Activated CD4-positive, CD25-positive, alpha-beta regulatory T cell treated with anti-CD3 and anti-CD28 coated beads, Interleukin-2, amount 50 U/mL, for 72 hours (primary cell): ENCODE measurements at places on chromosomes 2 and 18.
A peak's percentile ranks its signal among the peaks of the same experiment; 100 is the strongest.

DNA sequence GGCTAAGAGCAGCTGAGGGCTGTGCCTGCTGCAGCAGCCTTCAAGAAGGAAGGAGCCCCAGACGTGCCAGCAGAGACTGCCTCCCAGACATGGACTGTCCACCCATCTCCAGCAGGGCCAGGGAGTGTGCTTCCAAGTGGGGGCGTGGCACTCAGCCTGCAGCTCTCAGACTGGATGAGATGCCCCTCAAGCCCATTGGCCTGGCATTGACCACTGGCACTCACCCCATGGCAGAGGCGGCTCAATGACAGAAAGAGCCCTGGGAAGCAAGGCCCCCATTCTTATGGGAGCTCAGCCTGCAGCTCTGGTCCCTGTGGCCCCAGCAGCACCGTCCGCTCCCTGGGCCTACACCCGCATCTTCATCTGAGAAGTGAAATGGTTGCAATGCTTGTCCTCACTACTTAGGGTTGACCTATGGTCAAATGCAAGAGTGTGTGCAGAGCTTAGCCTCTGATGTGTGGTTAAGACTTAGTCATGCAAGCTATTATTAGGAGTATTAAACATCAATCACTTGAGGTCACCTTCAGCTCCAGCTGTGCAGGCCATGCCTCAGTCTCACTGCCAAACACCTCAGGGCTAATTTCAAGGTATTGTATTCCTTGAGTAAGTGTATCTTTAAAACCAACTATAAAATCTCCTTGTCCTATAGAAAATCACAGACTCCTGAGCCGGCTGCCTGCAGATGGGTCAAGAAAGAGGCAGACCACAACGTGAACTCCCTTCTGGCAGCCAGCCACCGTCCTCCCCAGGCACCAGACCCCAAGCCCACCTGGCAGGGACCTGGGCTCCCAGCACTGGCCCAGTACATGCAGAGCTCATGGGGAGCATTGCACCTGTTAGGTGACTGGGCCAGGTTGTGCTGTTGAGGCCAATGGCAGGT is 194.8 kb downstream of the NDUFA10 start:
- DNase-seq, result peak; percentile 25

GRCh38 chr2:36677996-36678605 is 18.4 kb upstream of the VIT start:
- no peak for DNase-seq

- no peak for DNase-seq
Observed at GRCh38 chr18:33584548-33585430, 6.8 kb downstream of the ASXL3 start.

DNA sequence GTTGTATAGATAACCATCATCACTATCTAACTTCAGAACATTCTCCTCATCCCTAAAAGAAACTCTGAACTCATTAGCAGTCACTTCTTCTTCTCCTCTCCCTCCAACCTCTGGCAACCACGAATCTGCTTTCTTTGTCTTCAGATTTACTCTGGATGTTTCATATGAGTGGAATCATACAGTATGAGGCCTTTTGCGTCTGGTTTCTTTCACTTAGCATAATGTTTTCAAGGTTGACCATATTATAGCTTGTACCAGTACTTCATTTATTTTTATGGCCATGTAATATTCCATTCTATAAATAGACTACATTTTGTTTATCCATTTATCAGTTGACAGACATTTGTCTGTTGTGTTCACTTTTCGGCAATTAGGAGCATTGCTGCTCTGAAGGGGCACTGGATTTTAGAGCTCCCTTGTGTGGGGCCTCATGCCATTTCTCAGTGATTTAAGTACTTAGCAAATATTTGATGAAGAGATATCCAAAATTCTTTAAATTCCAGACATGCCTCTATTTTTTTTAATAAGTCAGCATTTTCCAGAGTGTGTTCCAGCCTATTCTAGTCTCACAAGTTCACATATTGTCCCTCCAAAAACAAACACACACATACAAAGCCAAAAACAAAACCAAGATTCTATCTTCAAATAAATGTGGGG is 22.5 kb upstream of the MAP3K20 start:
- no peak for DNase-seq

DNA sequence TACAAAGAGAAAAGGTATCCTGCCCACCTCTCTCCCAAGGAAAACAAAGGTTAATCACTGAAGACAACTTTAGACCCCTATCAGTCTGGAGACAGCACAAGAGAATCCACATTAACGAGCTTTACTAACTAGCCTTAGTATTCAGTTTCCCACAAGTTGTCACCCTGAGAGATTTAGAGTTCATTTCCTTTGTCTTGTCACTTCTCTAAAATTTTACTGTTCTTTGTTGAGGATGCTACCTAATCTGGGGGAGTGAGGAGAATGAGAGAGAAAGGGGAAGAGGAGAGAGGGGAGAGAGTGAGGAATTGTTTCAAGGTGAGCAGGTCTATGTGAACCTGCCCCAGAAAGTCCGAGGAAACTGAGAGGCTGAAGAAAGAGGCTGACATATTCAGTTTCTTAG is 28.4 kb downstream of the C2orf76 start:
- DNase-seq, result no peak

GRCh38 chr2:153106802-153107477 is 371.6 kb downstream of the RPRM start:
- DNase-seq, result no peak

DNA sequence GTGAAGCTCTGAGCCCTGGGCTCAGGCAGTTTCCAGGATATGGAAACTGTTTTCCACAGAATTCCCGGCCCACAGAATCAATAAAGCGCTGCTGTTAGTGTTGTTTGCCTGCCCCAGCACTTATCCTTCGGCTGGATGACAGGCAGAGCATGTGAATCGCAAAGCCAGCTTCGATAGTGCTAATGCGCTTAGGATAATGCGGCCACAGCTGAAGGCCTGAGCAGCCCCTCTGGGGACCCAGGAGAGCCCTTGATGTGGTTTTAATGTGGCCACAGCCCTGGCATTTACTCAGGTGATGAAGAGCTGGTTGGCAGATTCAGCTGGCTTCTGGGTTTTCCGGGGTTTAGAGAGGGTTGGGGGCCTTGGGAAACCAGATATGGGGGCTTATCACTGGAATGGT is 23.7 kb downstream of the PCARE start:
- no peak for DNase-seq

DNA sequence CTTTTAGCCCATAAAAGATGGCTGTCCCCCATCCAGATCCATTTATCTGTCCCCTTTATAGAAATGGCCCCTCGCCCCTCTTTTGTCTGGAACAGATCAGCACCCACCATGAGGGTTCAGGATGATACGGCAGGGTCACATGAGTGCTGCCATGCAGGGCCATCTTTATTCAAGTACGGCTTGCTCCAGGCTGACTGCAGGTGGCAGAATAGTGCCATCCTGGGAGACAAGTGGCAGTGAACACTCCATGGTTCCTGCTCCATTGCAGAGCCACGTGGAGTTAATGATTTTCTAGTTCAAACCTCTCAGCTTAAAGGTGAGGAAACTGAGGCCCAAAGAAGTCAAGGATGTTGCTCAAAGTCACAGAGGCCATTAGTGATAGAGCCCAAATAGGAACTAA is 180.6 kb downstream of the CLIP4 start:
- DNase-seq, result no peak

- DNase-seq, result no peak
Observed at GRCh38 chr2:32002406-32002805, 8.4 kb downstream of the MEMO1 start.

DNA sequence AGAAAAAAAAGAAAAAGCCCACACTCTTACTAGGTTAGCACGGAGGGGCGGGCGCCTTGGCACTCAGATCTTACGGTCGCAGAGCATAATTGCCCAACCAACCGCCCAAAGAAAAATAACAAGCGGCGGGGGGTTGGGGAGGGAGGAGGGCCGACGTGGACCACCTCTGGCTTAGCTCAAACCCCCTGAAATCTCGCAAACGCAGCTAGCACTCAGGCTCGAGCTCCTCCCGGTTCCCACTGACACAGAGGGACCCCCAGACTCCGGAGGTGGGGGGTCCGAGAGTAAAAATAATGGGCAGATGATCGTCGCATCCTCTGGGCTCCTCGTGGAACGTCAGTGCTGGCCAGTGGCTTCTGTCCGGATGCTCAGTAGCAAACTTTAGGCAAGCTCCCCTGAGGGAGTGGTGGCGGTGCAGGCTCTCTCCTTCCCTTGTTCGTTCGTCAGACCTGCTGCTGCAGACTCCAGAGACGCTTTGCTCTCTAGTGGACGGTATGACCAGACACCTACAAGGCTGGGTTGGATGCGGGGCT is 12.0 kb downstream of the CATIP start:
- DNase-seq, result no peak

DNA sequence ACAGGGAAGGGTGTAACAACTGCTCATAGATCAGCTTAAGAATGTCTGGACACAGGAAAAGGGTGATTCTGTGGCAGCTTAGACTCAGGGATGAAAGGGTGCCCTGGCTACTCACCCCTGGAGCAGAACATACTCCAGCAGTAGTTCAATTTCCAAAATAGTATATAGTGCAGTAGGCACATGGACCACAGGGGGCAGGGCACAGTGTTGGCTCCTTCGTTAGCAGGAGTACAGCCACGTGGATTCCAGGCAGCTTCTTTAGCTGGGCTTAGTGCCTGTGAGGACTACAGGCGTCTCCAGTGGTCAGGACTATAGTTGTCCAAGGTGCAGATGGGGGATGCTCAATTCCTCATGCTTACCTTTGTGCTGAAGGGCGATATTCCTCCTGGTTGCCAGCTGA is 277.5 kb upstream of the DDX18 start:
- no peak for DNase-seq
